ENCODE measurements at places on chromosomes 2 and 18. TPM values are rescaled to one million over a fixed set of nuclear protein-coding genes. Genes with fewer than 3 reads are reported as not detected.

GRCh38 chr2:223929571-223930102 is 15.5 kb downstream of the WDFY1 start:
- DNase-seq: no peak

DNA sequence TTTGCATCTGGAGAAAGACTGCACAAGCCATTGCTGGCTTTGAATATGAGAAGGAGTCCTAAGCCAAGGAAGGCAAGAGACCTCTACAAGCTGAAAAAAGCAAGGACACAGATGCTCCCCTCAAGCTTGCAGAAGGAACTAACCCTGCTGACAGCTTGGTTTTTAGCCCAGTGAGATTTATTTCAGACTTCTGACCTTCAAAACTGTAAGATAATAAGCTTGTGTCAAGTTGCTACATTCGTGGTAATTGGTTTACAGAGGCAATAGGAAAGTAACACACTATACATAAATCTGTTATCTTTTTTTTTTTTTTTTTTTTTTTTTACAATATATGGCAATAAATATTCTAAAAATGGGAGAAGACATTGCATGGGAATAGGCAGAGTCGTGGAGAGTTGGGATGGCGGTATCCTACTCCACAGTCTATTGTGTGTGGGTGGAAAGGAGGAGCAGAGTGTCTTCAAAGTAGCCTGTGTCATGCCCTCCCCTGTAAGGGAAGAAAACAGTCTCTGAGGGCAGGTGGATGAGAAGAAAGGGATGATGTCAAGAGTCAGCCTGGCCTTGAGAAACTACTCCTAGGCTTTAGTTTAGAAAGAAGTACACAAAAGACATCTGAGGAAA is 196.9 kb downstream of the THSD7B start:
- no peak for DNase-seq

DNA sequence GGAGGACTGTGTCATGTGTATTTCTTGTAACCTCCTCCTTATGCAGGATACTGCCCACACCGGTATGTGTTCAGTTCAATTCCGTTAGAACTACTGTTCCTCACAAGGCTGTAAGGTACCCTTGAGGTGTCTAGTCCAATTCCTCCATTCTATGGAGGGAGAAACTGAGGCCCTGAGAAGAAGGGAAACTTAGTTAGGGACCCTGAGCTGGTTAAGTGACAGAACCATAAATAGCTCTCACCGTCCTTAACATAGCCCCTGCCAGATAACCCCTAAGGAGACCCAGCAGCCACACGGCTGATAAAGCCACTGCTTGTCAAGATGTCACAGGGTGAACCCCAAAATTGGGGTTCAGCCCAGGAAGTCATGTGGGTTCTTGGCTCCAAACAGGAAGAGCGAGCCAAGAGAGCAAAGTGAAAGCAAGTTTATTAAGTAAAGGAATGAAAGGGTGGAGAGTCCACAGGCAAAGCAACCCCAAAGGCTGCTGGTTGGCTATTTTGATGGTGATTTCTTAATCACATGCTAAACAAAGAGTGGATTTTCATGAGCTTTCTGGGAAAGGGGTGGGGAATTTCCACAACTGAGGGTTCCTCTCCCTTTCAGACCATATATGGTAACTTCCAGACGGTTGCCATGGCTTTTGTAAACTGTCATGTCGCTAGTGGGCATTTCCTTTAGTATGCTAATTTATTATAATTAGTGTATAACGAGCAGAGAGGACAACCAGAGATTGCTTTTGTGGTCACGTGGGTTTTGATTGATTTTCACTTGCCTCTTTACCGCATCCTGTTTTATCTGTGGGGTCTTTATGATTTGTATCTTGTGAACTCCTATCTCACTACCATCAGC is 83.4 kb upstream of the RTN4 start:
- DNase-seq: no peak

- no peak for DNase-seq
Observed at GRCh38 chr2:73324126-73324725, 30.9 kb upstream of the EGR4 start.

DNA sequence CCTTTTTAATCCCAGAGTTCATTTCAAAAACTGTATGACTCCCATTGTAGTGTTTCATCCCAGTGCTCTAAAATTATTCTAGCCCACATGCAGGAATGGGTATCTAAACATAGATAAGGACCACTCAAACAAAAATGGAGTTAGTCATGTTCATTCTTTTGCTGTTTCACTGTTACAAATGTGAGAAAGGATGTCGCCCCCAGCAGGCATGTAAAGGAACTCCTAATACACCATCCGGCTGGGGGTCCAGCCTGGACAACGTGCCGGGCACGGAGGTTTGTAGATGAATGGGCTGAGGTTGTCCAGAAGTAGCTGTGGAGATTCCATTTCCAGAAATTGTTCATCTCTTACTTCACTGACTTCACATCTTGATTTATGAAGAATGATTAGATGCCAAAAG is 101.9 kb upstream of the RAB12 start:
- no peak for DNase-seq

DNA sequence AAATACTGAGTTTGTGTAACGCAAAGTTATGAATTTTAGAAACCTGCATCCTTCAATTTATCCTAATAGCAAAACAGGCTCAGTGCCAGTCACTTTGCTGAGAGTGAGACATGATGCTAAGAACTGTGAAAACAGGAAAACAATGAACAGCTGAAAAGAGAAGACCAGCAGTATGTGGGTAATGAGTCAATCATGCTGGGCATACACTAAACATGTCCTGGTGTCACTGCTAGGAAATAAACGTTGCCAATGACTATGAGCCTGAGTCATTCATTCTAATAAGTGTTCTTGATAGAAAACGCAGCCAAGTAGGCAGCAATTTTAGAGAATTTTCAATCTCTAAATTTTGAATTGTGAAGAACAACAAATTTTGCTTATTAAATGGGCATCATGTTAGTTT is 237.3 kb downstream of the GALR1 start:
- no peak for DNase-seq

DNA sequence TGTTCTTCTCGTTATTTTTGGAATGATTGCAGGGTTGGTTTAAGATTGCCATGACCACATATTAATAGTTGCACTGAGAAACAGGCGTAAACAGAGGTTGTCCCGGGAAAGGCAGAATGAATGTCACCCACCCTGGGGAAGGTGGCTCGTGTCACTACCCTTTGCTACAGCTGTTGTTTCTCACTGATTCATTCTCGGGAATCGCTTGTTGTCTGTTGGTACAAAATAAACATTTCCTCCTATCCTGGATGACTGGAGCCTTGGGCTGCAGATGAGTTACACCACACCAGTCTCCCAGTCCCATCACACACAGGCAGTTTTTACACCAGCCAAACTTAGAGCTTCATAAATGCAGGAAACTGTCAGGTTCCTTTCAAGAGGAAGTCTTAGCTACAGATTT is 216.7 kb downstream of the GBX2 start:
- DNase-seq: no peak

GRCh38 chr2:16429002-16429401 is 236.6 kb downstream of the CYRIA start:
- no peak for DNase-seq

DNA sequence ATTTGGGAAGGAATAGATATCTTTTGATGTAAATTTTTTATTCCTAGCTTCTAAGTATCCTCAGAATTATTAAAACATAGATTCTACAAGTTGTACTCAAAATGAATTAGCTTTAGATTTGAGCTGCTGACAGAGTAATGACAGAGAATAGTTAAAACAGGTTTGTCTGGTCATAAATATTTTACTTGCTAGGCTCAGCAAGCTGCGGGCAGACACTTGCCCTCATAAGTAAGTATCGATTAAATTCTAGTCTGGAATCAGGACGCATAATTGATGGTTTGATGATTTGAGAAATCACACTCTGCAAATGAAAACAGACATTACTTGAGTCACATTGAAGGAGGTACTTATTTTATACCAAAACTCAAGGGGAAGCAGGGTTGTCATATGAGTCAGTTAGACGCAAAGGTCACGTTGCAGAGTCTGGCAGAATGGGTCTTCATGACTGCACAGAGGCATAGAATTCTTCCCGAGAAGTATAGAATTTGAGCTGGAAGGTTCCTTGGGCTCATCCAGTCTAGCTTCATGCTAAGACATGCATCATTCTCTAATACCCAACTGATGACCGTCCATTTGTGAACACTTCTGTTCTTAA is 27.5 kb downstream of the ARL4C start:
- no peak for DNase-seq

DNA sequence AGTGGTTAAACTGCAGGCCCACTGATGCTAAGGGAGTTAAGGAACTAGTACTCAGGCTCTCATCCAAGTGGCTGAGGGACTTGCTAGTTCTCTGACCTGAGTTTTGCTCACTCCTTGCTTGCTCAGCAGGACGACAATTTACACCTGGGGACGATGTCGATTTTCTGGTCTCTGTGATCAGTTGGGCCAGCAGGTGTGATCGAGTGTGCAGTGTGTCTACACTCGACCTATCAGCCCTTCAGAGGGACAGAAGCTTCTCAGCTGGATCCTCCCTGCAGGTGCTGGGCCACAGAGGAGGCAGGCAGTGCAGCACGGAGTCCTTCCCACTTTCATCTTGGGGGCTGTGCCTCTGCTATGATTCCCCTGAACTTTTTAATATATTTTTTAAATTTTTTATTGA is 71.5 kb downstream of the KCNS3 start:
- DNase-seq: no peak

GRCh38 chr18:13530879-13531387 is 195.4 kb downstream of the FAM210A start:
- peak; percentile 22 for DNase-seq

GRCh38 chr2:136306836-136307235 is 188.9 kb upstream of the CXCR4 start:
- DNase-seq: no peak

- DNase-seq: no peak
Observed at GRCh38 chr2:148877403-148877740, 2.3 kb downstream of the KIF5C start.

Gene BIN1
- 46.2 TPM for total RNA-seq

Gene RNF152
- 28.6 TPM for total RNA-seq

Gene ANKRD30B
- total RNA-seq: not detected

Gene GATA6
- total RNA-seq: 106 TPM

Gene ICOS
- not detected for total RNA-seq

Gene NDC80
- 13.4 TPM for total RNA-seq

Gene GALR1
- not detected for total RNA-seq
